ENCODE measurements at places on chromosomes 2 and 18.

DNA sequence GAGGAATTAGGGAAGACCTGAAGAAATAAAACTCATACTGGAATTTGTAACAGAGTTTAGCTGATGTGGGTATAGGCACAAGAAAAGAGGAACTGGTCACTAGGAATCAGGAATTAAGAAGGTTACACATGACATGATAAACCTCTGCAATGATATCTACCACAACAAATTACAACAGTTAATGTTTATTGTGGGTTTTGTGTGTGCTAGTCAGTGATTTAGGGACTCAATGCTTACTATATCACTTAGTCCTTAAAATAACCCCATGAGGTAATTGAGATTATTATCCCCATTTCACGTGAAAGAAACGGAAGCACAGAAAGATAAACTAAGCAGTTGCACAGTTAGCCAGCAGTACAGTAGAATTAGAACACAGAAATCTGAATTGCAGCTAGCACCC is 415.8 kb upstream of the ZEB2 start:
- DNase-seq, result no peak

DNA sequence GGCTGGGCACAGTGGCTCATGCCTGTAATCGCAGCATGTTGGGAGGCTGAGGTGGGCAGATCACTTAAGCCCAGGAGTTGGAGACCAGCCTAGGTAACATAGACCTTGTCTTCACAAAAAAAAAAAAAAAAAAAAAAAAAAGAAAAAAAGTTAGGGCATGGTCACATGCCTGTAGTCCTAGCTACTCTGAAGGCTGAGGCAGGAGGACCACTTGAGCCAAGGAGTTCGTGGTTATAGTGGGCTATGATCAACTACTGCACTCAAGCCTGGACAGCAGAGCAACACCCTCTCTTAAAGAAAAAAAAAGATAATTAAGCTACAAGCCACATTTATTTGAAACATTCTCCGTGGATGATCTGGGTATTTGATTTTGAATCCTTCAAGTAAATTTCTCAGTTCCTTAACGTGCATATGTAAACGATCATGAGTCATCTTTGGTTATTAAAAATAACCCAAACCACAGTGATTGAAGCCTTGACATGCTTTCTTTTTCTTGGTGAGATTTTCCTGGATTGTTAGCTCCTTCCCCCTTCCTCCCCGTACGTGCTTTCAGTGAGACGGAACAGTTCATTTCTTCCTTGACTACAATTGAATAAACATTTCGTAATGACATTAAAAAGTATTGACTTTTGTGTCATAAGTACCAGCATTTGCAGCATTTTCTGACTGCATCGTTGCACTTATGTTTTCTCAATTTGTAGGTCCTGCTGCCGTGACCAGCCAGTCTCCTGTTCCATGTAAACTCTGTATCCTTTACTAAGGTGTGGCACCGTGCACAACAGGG is 20.3 kb downstream of the RMC1 start:
- DNase-seq, result no peak

GRCh38 chr2:23651187-23652080 is 266.5 kb downstream of the KLHL29 start:
- no peak for DNase-seq

DNA sequence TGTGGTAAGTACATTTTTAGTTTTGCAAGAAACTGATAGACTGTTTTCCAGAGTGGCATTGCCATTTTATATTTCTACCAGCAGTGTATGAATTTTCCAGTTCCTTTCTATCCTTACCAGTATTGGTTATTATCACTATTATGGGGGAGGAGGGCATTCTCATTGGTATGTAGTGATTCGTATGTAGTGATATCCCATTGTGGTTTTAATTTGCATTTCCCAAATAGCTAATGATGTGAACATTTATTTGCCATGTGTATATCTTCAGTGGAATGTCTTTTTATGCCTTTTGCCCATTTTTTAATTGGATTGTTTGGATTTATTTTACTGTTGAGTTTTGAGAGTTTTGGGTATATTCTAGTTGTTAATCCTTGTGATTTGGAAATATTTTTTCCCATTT is 16.9 kb downstream of the EIF5B start:
- no peak for DNase-seq

- DNase-seq, result no peak
Observed at GRCh38 chr2:234172066-234172465, 121.6 kb downstream of the SPP2 start.

- no peak for DNase-seq
Observed at GRCh38 chr2:100011272-100011731, 131.1 kb downstream of the AFF3 start.

All from stimulated activated CD4-positive, alpha-beta T cell treated with anti-CD3 and anti-CD28 coated beads, Interleukin-1b, Interleukin-23, amount 100 ng/mL, for 1 hour (primary cell).